ENCODE measurements at places on chromosomes 6 and 20.
A peak's percentile ranks its signal among the peaks of the same experiment; 100 is the strongest.

DNA sequence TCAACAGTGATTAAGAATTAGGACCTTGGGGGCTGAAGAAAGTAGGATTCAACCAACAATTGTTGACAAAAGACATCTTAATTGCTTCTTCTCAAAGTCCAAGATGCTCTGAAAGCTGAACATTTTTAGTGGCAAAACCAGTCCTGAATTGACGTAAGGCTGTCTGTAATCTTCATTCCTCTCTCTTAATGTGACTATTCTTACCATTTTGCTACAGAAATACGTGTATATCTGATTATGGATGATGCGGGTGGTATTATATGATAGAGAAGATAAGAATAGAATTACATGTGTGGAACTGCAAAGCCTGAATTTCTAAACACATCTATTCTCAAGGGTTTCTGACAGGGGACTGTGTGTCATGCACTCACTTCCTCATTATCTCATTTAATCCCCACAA, 130.3 kb upstream of the SASH1 start:
- no peak for DNase-seq

GRCh38 chr6:146548898-146549374, 5.3 kb downstream of the RAB32 start:
- no peak for DNase-seq

- DNase-seq = no peak
Observed at GRCh38 chr6:43786664-43787329, 16.8 kb downstream of the VEGFA start.

GRCh38 chr6:140782941-140783340, 1349.8 kb upstream of the GJE1 start:
- DNase-seq = no peak

DNA sequence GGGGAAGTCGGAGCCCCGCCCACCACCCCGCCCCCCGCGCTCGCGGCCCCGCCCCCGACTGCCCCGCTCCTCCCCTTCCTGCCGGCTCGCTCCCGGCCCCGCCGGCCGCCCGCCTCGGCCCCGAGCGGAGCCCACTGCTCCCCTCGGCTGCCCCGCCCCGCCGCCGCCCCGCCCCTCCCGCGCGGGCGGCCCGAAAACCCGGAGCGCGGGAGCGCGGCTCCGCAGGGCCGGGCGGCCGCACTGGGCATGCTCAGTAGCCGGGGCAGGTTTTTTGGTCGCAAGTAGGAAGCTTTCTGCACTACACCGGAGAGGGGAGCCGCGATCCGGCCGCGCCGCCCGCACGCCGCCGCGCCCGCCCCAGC, at the start of gene CDYL:
TSS of gene CDYL (plus strand) at position 274 of the 362 bp plus-strand sequence. CDS start 380 bp downstream, outside the sequence.
- DNase-seq = peak; percentile 95

- DNase-seq = no peak
Observed at GRCh38 chr20:24632581-24632980, 163.2 kb downstream of the SYNDIG1 start.

DNA sequence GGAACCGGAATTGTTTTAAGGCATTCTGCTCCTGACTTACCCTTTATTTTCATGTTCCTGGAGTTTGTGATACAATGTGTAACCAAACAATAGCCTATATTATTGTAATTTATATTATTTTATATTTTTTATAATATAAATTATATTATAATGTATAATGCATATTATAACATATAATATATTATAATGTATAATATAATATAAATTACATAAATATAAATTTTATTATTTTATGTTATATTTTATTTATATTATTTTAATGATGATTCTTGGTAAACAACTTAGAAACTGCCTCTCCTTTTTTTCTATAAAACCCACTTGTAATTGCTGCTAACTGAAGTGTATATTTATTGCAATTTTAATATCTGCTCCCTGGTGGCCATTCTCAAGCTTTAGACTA, 629.1 kb downstream of the MMUT start:
- no peak for DNase-seq

DNA sequence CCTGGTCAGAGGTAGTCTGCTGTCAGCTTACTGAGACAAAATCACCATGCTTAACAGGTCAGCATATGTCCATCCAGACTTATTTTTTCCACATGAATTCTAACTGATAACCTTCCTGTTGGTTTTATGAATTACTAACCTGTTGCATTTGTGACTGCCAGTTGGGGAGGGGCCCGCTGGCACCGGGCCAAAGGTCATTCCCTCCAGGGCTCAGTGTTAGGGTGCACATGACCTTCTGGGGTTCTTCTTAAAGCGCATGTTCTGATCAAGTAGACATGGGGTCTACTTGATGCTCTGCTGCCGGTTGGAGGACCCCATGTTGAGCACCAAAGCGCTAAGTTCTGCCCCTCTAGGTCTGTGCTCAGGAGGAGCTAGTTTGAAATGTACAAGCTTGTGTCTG, 15.6 kb downstream of the DUSP22 start:
- DNase-seq = no peak

- DNase-seq = no peak
Observed at GRCh38 chr6:7414811-7415210, 25.2 kb downstream of the RIOK1 start.

DNA sequence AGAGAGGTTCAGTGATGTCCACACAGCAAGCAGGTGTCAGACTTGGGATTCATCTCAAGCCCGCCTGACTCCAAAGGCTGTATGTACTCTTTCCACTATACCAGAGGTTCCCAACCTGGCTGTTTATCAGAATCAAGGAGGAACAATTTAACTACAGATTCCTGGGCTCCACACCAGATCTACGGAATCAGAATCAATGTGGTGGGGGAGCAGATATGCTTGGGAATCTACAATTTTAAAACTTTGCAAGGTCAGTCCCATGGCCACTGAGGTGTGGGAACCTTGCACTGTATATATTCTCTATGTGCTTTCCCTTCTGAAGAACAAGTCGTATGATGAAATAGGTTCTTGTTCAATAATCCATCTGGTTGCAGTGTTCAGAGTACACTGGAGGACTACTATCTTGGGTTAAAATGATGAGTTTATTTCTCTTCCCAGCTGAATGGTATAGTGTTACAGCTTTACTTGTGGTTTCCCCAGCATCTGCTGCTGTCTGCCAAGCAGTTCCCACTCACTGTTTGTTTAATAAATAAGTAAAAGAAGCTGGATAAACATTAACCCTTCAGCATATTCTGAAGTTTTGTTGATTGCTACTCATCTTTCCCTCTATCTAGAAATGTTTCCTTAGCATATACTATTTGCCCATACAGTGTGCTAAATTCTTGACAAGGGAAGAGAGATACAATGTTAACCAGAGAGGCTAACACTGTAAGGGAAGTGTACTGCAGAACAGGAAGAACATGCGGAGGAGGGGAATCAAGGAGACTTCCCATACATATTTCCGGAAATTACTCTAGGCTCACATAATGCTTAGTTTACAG, 9.9 kb downstream of the TTI1 start:
- DNase-seq = no peak

- no peak for DNase-seq
Observed at GRCh38 chr20:39429726-39430125, 467.6 kb downstream of the DHX35 start.

DNA sequence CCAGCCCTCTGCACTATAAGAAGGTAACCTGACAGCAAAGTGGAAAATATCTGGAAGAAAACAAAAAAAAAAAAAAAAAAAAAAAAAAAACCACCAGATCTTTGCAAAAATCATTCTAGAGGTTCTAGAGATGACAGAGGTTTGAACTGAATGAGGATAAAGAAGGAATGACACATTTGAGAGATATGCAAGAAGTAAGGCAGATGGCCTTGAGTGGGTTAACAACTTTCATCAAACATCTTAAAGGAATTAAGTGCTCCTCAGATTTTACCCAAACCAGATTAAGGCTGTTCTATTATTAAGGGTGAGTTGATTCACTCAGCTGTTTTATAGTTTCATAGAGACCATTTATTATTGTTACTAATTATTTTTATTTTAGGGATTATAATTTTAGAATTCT, 62.0 kb downstream of the RSPO3 start:
- no peak for DNase-seq

DNA sequence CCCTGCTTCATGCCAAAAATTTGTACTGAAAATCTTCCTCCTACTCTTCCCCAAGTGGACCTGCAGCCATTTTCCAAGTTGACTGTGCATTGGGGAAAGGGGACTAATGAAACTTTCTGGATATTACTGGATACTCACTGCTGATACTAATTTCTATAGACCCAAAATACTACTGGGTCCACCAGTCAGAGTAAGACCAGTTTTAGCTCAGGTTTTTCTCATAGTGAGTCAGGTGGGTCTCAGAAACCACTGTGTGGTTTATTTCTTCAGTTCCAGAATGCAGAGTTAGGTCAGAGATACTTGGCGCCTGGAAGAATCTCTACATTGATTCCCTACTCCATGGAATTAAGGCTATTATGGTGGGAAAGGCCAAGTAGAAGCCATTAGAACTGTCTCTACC, 274.8 kb upstream of the SYNCRIP start:
- no peak for DNase-seq

GRCh38 chr6:74197310-74197709, 501.3 kb downstream of the CD109 start:
- DNase-seq = no peak

DNA sequence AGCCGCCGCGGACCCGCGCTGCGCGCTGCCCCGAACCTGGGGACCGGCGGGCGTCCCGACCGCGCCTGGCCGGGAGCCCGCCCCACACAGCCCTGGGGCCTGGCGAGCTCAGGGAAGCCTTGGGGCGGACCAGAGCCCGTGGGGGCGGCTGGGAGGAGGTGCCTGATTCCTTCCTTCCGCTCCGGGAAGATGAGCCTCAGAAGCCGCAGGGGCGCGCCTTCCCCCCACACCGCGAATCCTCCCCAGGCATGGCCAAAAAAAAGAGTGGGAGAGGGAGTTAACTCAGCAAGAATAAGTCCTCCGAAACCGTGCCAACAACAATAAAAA, at the start of gene CBLN4:
TSS of gene CBLN4 (minus strand) at position 131 of the 327 bp plus-strand sequence. CDS start 1,348 bp downstream, outside the sequence.
- DNase-seq = no peak

DNA sequence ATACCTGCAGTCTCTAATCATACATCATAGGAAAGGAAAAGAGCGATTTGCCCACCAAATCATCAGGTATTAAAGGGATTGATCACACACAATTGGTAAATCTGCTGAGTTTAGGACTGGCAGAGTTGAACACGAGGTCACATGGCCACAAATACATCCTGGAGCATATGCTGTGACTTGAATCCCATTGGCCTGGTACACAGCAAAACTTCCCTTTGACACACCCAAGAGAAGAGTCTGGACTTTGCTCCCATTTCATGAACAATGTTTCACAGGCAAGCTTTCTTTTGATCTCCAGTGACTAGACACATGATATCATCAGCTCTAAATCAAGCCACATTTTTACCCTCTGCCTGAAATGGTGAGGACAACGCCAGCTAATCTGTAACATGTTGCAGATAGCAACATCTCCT, 117.9 kb downstream of the ISM1 start:
- no peak for DNase-seq

DNA sequence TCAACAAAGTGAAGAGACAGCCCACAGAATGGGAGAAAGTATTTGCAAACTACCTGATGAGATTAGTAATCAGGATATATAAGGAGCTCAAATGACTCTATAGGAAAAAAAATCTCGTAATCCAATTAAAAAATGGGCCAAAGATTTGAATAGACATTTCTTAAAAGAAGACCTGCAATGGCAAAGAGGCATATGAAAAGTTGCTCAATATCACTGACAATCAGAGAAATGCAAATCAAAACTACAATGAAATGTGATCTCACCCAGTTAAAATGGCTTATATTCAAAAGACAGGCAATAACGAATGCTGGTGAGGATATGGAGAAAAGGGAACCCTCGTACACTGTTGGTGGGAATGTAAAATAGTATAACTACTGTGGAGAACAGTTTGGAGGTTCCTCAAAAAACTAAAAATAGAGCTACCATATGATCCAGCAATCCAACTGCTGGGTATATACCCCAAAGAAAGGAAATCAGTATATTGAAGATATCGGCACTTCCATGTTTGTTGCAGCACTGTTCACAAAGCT, 65.0 kb downstream of the TOX2 start:
- no peak for DNase-seq

All from type B pancreatic cell (in vitro differentiated cells).